Articular chondrocyte of knee joint (primary cell): ENCODE measurements at places on chromosomes 5 and 9. TPM values are rescaled to one million over a fixed set of nuclear protein-coding genes. Genes with fewer than 3 reads are reported as not detected.

Gene FOXD4L5
- total RNA-seq, result under 0.01 TPM in 1 of 2 replicates, not detected in the other

Gene PAPPA
- 16.3 and 52.5 TPM in 2 replicates for total RNA-seq

Gene OXCT1
- total RNA-seq, result 51.0 and 56.3 TPM in 2 replicates

Gene SLC6A7
- total RNA-seq, result not detected in 2 replicates

Gene PALM2AKAP2
- total RNA-seq, result 6.5 and 11.0 TPM in 2 replicates

Gene NEUROG1
- not detected in 2 replicates for total RNA-seq

Gene SPRY4
- 11.9 and 27.2 TPM in 2 replicates for total RNA-seq

Gene ENG
- total RNA-seq, result 52.6 and 61.7 TPM in 2 replicates

Gene NAIP
- 7.8 and 8.1 TPM in 2 replicates for total RNA-seq

Gene OLFM1
- 9.0 and 10.7 TPM in 2 replicates for total RNA-seq

Gene GABRA6
- not detected in 2 replicates for total RNA-seq

Gene BAAT
- not detected in 2 replicates for total RNA-seq

Gene ACER2
- total RNA-seq, result 1.6 and 2.1 TPM in 2 replicates

Gene CDH18
- total RNA-seq, result under 0.01 and 0.22 TPM in 2 replicates

Gene KCNT1
- not detected in 2 replicates for total RNA-seq

Gene OLFML2A
- total RNA-seq, result 0.39 and 3.2 TPM in 2 replicates

Gene COX7C
- total RNA-seq, result 223 and 231 TPM in 2 replicates

Gene ACOT12
- total RNA-seq, result not detected in 2 replicates

Gene FAM221B
- not detected in 2 replicates for total RNA-seq

Gene ENHO
- total RNA-seq, result 0.32 and 0.39 TPM in 2 replicates

Gene MAPKAP1
- total RNA-seq, result 77.1 and 88.2 TPM in 2 replicates

Gene ATP10B
- not detected in 2 replicates for total RNA-seq

Gene FOXD4
- total RNA-seq, result 0.26 and 0.43 TPM in 2 replicates

Gene FGF10
- 2.2 and 3.5 TPM in 2 replicates for total RNA-seq

Gene PCDHGA9
- total RNA-seq, result 10.1 and 11.1 TPM in 2 replicates

Gene GARNL3
- total RNA-seq, result 8.2 and 10.7 TPM in 2 replicates

Gene CMYA5
- 5.2 and 6.1 TPM in 2 replicates for total RNA-seq

Gene HARS1
- 47.3 and 49.1 TPM in 2 replicates for total RNA-seq

Gene DOCK8
- total RNA-seq, result 4.4 and 15.2 TPM in 2 replicates

Gene SLCO6A1
- not detected in 2 replicates for total RNA-seq

Gene HMGCR
- 53.3 and 57.5 TPM in 2 replicates for total RNA-seq

Gene SYK
- not detected in 2 replicates for total RNA-seq

Gene ZNF354C
- 11.1 and 14.1 TPM in 2 replicates for total RNA-seq

Gene F2RL1
- not detected in 2 replicates for total RNA-seq

Gene CSF1R
- total RNA-seq, result not detected in 2 replicates

Gene FGF1
- 124 and 141 TPM in 2 replicates for total RNA-seq

Gene LRRC70
- total RNA-seq, result 1.4 and 2.0 TPM in 2 replicates

Gene CTXN3
- total RNA-seq, result 0.11 TPM in 1 of 2 replicates, not detected in the other

Gene PAEP
- not detected in 2 replicates for total RNA-seq

Gene VCAN
- total RNA-seq, result 337 and 413 TPM in 2 replicates

Gene PKD2L2
- total RNA-seq, result 0.13 TPM in 1 of 2 replicates, not detected in the other

Gene TYRP1
- total RNA-seq, result 0.11 TPM in 1 of 2 replicates, not detected in the other

Gene IL5
- total RNA-seq, result not detected in 2 replicates

Gene CNTFR
- total RNA-seq, result not detected in 2 replicates

Gene ENTREP1
- total RNA-seq, result under 0.01 TPM in 1 of 2 replicates, not detected in the other

Gene SLC6A19
- total RNA-seq, result not detected in 2 replicates

Gene ADCY2
- total RNA-seq, result 8.1 and 8.8 TPM in 2 replicates

Gene ADAMTSL1
- 206 and 277 TPM in 2 replicates for total RNA-seq

Gene ARL14EPL
- total RNA-seq, result 0.11 and 0.13 TPM in 2 replicates
